T-cell (primary cell): ENCODE measurements at places on chromosomes 2 and 18. TPM values are rescaled to one million over a fixed set of nuclear protein-coding genes. Genes with fewer than 3 reads are reported as not detected.

Gene PLCD4
- 0.68 TPM for total RNA-seq

Gene GAL3ST2
- total RNA-seq = not detected

Gene OXER1
- not detected for total RNA-seq

DNA sequence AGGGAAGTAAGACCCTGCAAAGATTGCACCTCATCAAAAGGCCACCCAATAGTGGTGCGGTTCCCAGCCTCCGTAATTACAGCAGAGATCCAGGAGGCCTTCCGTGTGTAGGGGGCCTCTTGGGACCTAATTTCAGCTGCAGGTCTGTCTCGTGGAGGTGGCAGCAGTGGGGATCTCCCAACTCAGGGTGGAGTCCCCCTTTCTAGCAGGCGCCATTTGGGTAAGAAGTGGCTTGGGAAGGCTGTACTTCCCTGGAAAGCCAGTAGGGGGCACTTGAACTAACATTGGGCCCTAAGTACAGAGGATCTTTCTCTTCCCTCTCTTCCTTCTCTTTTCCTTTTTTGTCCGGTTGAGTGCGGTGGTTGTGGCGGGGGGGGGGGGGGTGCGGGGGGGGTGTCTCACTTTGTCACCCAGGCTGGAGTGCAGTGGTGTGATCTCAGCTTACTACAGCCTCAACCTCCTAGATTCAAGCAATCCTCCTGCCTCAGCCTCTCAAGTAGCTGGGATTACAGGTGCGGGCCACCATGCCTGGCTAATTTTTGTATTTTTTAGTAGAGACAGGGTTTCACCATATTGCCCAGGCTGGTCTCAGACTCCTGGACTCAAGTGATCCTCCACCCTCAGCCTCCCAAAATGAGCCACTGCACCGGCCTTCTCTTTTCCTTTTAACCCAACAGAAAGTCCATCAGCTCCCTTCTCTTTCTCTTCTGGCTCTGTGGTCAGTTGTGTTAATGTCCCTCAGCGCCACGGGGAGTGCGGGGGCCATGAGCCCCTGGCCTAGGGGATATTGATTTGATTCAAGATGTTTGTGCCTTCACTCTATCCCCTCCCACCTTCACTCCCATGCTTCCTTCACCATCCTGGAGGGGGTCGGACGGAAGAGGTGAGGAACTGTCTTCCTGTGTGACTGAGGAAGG is 32.0 kb downstream of the CENPO start:
- H3K27ac ChIP-seq = no peak overlapping the region
- no peaks in the 10 kb centered on the region for H3K27me3 ChIP-seq
- H3K36me3 ChIP-seq = peaks cover 20% of the 10 kb centered on the region
- H3K4me3 ChIP-seq = no peak overlapping the region
- DNase-seq = no peak

DNA sequence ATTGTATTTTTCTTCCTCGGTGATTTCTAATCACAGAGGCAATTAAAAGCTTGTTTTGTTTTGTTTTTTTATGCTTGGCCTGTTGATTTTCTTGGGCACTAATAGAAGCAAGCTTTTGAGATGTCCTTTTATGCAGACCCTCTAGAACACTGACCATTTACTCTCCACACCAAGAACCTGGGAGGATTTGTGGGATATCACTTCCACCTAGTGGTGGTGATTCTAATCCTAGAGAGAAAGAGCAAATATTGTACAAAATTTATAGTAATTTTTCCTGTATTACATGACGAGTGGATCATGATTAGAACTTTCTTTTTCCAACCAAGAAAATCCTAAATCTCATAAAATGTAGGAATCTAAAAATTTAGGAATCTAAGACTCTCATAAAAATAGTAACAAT is 23.4 kb downstream of the NEMP2 start:
- peaks cover under 1% of the 10 kb centered on the region for H3K4me1 ChIP-seq
- H3K27ac ChIP-seq = no peak overlapping the region
- DNase-seq = no peak

Gene CYS1
- not detected for total RNA-seq

DNA sequence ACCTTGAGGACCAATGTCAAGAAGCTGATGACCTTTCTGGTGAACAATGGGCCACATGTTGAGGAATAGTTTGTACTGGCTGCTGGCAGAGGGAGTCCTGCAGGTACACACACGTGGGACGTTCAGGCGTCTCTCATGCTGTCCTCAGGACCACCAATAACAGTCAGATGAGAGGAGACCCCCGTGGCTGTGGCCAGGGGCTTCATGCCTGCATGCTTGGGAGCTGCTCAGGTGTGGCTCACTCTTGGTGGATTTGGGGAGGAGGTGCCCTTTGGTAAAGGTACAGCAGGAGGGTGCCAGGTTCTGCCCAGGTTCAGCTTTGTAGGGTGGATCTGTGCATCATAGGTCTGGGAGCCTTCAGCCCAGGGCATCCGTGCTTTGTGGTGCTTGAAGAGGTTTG is 62.9 kb upstream of the PXDN start:
- no peak overlapping the region for H3K4me3 ChIP-seq
- H3K27me3 ChIP-seq = peaks cover 9% of the 10 kb centered on the region
- H3K27ac ChIP-seq = no peak overlapping the region
- H3K36me3 ChIP-seq = no peaks in the 10 kb centered on the region

DNA sequence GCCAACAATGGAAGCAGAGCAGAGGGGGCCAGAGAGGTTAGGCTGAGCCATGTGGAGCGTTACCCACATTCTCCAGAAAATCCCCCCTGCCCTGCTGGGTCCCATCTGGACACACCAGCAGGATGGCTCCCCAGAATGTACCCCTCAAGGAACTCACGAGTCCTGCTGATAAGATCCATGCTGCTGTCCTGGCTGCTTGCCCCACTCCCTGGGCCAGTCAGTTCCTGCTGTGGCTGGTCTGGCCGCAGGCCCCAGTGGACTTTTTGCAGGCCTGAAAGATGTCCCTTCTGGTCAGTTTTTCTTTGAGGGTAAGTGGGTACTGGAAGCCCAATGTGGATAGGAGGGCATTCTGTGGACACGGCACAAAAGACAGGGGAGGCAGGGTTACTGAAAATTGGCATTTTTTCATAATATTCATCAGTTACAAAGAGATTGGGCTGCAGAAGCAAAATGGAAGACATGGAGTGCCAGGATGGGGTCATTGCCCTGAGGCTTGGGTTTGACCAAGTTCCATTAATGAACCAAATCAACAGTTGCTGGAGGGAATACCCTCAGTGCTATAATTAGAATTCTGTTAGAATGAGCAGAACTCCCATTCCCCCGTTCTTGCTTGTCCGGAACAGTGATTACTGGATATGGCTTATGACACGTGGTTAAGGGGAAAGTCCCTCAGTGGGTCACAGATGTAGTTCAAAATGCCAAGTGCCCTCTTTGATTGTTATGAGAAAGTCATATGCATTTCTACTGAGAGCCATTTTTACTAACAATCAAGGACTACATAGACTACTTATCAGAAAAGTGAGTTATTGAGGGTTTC is 38.7 kb downstream of the SLC4A5 start:
- no peak for DNase-seq
- H3K36me3 ChIP-seq = no peaks in the 10 kb centered on the region
- H3K4me3 ChIP-seq = no peak overlapping the region
- no peaks in the 10 kb centered on the region for H3K4me1 ChIP-seq

GRCh38 chr2:151237422-151238025 is 24.1 kb downstream of the RBM43 start:
- no peaks in the 10 kb centered on the region for H3K4me1 ChIP-seq
- H3K27ac ChIP-seq = no peak overlapping the region

Gene COPS7B
- total RNA-seq = 53.1 TPM

DNA sequence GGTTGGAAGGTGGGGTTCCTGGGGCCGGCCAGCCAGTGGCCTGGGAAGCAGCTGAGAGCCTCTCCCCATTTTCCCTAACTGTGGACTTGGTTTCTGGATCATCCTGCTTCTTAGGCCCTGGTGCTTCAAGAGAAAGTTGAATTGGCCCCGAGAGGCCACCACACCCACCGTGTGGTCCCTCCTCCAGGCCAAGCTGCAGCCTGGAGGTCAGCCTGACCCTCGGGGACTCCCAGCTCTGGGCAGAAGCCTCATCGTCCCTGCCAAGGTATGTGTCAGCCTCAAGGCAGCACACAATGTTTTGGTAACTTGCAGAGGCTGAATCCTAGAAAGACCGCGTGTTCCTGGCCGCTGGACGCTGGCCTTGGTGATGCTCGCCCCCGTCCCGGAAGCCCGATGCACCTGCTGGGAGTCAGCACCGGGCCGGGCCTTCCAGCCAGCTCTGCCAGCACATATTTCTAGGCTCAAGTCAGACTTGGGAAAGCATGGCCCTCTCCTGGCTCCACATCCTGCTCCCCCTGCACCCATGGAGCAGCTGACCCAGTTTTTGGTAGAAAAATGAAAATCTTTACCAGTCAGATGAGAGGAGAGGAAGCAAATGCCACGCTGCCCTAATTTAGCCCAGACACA is 72.6 kb downstream of the ACTR2 start:
- no peaks in the 10 kb centered on the region for H3K27me3 ChIP-seq
- DNase-seq = no peak
- peak overlapping the region; percentile 23 for H3K4me3 ChIP-seq
- H3K4me1 ChIP-seq = peaks cover 34% of the 10 kb centered on the region
- no peaks in the 10 kb centered on the region for H3K36me3 ChIP-seq
- H3K27ac ChIP-seq = no peak overlapping the region

DNA sequence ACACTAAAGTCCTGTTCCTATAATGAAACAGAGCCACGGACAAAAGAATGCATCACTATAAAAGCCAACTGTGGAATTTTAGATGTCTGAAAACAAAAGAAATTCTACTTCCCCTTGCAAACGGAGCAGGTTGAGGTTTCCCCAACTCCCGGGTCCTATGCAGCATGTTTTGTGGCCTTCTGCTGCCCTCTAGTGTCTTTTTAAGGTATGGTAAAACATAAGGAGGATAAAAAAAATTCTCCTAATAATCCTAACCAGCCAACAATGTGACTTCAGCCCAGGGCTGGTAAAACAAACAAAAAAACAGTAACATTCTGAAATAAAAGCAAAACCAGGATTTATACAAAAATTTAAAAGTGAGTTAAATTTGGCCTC is 539.5 kb downstream of the NRXN1 start:
- no peaks in the 10 kb centered on the region for H3K36me3 ChIP-seq
- no peak for DNase-seq
- H3K27me3 ChIP-seq = no peaks in the 10 kb centered on the region
- H3K27ac ChIP-seq = no peak overlapping the region
- no peak overlapping the region for H3K4me3 ChIP-seq
- H3K4me1 ChIP-seq = no peaks in the 10 kb centered on the region

DNA sequence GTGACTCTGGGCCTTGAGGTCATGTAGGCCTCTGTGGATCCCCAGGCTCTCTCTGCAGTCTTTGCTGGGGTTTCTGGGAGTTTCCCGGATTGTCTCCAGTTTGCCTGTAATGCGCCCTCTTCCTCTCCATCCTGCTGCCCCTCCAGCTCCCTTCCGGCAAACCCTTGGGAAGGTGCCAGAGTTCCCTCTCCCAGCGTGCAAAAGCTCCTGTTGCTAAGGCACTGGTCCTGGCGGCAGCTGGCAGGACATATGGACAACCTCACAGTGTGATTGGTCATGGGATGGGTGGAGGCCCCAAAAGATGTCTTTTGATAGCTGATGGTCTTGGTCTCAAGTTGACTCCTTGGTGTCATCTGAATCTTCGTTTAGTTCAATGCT is 320.1 kb downstream of the CYP26B1 start:
- DNase-seq = no peak
- peaks cover 16% of the 10 kb centered on the region for H3K27me3 ChIP-seq
- no peak overlapping the region for H3K27ac ChIP-seq
- no peaks in the 10 kb centered on the region for H3K4me1 ChIP-seq
- no peak overlapping the region for H3K4me3 ChIP-seq

DNA sequence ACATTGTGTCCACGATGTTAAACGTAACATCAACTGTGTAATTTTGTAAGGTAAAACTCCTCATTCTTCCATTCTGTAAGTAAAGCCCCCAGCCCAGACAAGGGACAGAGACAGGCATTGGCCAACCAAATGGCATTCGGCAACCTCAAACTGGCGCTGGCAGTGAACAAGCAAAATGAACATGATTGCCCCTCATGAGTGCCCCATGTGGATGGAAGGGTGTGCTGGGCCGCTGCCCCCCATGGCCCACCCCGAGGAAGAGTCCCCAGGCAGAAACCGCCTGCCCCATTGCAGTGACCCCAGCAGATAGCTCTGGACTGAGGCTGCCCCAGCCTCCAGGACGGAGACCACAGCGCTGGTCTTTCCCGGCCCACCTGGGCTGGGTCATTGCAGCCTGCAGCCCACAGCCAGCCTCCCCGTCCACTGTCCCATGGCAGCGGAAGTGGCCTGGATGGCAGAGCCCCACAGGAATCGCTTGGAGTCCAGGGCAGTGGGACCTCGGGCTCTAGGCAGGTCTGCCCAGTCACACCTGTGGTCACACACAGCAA is 220.2 kb downstream of the HDAC4 start:
- H3K36me3 ChIP-seq = peaks cover 71% of the 10 kb centered on the region
- no peak overlapping the region for H3K27ac ChIP-seq
- H3K27me3 ChIP-seq = no peaks in the 10 kb centered on the region
- DNase-seq = no peak
- H3K4me3 ChIP-seq = no peak overlapping the region

GRCh38 chr2:38436227-38436664 is 59.2 kb upstream of the ATL2 start:
- no peaks in the 10 kb centered on the region for H3K4me1 ChIP-seq
- H3K27me3 ChIP-seq = peaks cover 19% of the 10 kb centered on the region
- no peak for DNase-seq

GRCh38 chr2:169768262-169768995 is 30.2 kb upstream of the SSB start:
- H3K27me3 ChIP-seq = no peaks in the 10 kb centered on the region
- no peaks in the 10 kb centered on the region for H3K36me3 ChIP-seq
- peak overlapping the region; percentile 44 for H3K4me3 ChIP-seq
- H3K27ac ChIP-seq = no peak overlapping the region
- DNase-seq = peak; percentile 40

Gene PLCL1
- 24.7 TPM for total RNA-seq

Gene CCDC74A
- 1.2 TPM for total RNA-seq

Gene GTF2A1L
- total RNA-seq = not detected

DNA sequence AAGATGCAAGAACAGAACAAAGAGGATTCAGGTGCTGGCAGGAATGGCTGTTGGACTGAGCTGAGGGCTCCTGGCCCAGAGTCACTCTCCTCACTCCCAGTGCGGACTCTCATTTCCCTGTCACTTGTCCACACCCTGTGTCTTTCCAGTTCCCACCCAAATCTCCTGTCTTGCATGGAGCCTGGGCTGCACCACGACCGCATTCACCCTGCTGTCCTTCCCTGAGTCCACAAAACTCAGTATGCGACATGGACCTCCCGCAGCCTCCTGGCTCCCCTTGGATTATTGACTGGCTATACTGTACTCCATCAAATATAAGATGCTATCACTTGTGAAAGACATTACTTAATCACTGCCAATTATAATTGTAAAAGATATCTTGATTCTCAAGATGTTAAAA is 2.5 kb upstream of the ITM2C start:
- H3K4me1 ChIP-seq = peaks cover 15% of the 10 kb centered on the region
- no peak for DNase-seq
- H3K27ac ChIP-seq = no peak overlapping the region
- no peak overlapping the region for H3K4me3 ChIP-seq
- peaks cover 17% of the 10 kb centered on the region for H3K27me3 ChIP-seq

Gene SATB2
- total RNA-seq = 0.15 TPM

Gene DSG2
- total RNA-seq = 0.53 TPM
